ENCODE measurements at places on chromosomes 7 and 10.

DNA sequence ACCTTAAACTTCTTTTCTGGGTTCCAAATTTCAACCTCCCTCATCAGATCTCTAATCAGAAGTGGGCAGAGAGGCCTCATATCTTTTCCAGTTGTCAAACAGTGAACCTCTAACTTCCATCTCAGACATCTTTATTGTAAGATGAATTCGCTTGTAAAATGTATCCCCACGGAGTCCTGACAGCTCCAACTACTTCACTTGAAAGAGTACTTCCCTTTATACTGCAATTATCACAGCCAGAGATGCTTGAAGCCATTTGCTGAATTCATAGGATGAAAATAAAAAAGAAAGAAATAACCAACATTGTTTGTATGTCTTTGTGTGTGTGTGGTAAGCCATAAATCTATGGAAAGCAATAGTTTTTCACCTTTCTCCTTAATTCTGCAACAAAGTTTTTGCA is 175.2 kb downstream of the GRM3 start:
- DNase-seq, result no peak

DNA sequence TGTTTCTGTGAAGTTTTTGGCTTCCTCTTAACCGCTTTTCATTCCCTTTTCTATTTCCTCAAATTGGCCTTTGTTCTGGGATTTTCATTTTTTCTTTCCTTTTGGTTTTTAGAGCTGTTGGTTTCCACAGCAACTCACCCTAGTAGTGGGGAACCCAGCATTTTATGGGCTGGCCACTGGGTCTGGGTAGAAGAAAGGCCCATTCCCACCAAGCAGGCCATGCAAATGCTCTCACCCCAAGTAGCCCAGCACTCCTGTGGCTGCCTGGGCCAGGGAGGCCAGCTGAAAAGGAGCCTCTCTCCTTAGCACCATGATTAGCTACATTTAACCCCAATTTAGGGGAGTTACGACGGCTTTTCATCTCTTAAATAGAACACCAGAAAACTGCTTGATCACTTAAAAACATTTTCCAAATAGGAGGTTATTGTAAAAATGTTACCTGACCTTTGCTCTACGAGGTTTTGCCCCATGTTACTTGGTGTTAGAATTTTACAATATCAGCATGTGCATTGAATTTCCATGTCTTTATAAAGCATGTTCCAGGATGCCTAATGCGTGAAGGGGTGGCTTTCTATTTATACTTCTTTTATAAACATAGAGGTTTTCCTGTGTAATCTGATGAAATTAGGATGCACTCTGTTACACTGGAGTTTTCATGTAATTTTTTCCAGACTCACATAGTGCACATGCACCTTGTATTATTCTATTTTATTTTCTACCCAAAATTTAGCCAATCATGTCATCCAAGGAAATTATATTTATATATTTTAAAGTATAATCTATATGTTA is 75.4 kb downstream of the FAM171A1 start:
- DNase-seq, result no peak

- DNase-seq, result no peak
These were observed 2.4 kb upstream of the HOXA10 start for GRCh38 chr7:27176524-27176845.

DNA sequence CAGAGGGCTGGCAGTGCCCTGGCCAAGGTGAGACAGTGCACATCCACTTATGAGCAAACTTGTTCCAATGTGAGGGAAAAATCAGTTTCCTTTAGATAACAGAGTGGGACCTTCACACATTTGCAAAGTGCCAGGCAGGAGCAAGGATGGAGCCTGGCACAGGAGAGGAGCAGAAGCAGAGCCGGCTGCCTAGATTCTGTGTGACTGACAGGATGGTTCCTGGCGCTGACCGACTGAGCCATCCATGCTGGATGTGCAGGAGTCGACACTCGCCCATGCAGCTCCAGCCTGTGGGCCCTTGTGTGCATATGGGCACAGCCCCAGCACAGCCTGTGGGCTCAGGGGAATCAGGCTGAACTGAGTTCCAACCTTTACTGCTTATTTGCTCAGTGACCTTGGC is 346.5 kb downstream of the GRID1 start:
- DNase-seq, result no peak

DNA sequence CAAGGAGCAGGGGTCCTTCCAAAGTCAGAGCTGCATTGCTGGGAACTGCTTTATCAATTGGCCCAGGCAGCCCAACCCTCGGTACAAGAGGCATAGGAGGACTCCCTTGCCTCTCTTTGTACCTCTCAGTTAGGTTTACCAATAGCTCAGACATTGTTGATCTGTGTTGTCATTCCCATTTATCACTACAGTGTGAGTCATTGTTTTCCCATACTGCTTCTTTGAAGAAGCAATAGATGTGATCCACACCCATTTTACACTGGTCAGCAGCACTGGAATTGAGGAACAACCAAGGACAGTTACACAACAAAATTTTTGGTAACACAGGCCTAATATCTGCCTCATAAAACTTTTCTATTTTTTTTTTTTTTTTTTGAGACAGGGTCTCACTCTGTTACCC is 307.2 kb downstream of the SNX13 start:
- no peak for DNase-seq

DNA sequence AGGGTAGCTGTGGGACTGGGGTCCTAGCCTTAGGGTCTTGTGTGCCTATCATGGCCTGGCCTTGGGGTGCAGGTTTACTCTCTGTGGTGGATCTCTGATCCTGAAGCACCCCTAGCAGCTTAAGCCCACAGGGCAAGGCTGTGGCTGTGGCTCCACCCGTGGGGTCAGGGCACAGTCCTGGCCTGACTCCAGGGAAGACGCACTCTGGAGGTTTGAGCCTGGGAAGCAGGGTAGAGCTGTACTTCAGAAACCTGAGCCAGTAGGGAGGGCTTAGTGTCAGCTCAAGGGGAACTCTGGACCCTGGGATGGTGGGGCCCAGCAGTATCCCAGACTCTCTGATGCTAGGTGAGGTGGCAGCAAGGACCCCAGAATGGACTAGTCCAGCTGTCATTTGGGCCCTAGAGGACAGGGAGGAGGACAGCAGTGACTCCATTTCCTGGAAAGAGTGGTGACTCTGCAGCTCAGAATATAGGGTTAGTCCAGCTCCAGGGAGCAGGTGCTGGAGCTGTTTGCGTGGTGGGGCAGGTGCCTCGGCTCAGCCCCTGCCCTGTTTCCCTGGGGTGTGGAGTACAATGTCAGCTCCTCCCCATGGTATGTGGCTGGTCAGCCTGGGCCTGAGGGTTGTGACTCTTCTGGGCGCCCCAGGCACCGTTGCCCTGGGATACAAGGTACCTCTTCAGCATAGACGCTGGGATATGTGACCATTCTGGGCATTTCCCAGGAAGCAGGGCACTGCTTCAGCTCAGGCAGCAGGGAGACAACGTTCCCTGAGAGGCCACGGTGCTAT is 15.8 kb downstream of the GTPBP4 start:
- DNase-seq, result no peak

DNA sequence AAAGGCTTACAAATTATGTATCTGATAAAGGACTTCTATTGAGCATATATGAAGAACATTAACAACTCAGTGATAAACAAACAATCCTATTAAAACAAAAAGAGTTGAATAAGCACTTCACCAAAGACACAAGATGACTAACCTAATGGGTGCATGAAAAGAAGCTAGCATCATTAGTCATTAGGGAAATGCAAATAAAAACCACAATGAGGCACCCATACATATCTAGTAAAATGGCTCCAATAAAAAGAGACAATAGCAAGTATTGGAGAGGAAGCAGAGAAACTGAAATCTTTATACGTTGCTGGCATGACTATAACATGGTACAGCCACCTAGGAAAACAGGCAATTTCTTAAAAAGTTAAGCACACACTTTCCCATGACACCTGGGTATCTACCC is 77.6 kb upstream of the ZMIZ1 start:
- DNase-seq, result no peak

DNA sequence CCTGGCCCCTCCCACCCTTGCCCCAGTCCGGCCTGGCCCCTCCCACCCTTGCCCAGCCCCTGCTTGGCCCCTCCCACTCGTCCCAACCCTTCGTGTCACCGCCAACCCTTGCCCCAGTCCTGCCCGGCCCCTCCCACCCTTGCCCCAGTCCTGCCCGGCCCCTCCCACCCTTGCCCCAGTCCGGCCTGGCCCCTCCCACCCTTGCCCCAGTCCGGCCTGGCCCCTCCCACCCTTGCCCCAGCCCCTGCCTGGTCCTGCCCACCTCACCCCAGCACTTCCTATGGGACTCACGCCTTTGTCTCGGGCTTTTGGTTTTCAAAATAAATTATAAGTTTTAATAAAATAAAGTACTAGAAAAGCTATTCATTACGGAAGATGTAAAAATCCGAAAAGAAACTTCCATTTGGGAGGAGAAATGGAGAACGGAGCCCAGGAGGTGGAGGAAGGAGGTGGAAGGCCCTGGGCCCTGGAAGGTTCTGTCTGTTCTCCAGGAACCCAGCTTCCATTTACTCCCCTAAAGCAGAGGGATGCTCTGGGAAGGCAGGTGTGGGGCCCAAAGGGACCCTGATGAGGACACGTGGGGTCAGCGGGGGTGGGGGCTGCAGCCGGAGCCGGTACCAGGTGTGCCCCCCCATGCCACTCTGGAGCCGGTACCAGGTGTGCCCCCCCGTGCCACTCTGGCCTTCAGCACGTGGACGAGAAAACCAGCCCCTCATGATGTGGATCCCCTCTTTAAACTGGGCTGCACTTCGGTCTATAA is 52.2 kb downstream of the PWWP2B start:
- peak; percentile 26 for DNase-seq

DNA sequence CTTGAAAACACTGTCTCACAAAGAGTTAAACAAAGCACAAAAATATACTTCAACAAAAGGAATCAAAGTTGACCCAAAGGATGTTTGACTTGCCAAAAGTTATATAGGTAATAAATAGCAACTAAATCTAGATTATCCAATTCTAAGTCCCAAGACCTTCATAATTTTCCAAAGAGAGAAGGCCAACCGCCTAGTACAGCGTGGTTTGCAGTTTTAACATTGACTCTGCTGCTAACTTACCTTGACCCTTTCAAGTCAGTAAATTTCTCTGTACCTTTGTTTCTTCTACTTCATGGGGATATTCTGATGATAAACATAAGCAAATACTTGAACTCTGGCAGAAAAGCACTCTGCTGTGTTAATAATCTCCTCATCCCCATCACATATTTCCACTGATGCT is 1.9 kb upstream of the GPR22 start:
- DNase-seq, result no peak

DNA sequence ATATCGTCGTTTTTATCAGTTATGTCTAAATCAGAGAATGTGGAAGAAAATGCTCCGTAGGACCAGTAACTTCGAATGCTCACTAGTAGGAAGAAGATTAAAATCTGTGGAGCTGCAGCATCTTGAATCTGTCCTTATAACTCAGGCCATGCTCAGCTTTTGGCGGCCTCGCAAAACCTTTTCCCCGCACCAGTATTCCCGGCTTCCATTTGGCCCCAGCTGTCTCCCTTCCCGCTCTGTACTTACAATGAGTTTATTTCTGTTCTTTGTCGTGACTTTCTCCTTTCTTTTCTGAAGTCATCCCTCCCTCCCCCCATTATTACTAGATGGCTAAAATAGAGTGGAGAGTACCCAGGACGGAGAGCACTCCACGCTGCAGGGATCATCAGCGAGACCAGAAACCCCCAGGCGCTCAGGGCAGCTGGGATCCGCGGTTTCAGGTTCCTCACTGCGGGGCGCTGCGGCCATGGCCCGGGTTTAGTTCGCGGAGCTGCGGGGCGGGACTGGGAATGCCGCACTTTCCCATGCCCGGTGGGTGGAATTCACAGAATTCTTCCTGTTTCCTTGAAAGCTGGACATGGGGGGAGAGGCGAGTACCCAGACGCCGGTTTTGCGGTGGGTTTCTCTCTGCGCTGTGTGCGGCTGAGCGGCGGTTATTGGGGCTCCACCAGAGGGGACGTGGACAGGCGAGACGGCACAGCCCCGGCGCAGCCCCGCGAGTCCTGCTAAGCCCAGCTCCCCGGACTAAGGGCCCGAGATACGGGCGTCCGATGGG is 183.5 kb downstream of the POM121L12 start:
- DNase-seq, result no peak

DNA sequence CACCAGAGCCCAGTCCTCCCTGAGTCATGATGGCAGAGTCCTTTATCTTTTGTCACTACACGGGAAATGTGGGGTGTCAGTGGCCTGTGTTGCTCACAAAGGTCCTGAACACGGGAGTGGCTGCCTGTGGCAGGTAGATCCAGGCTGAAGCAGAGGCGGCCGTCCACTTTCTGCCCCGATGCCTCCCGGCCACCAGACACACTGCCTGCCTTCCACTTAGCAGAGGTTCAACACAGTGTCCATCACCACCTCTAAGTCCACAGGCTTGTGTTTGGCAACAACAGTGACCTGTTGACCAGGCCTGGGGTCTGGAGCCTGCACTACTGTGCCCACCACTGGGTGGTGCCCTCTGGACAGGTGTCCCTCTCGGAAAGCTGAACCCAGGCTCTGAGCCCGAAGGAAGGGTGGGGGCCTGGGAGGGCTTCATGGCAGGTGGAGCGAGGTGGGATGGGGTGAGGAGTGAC is 49.9 kb upstream of the CAMK2B start:
- no peak for DNase-seq

- no peak for DNase-seq
These were observed 43.1 kb upstream of the HSPB1 start for GRCh38 chr7:76259124-76260093.

DNA sequence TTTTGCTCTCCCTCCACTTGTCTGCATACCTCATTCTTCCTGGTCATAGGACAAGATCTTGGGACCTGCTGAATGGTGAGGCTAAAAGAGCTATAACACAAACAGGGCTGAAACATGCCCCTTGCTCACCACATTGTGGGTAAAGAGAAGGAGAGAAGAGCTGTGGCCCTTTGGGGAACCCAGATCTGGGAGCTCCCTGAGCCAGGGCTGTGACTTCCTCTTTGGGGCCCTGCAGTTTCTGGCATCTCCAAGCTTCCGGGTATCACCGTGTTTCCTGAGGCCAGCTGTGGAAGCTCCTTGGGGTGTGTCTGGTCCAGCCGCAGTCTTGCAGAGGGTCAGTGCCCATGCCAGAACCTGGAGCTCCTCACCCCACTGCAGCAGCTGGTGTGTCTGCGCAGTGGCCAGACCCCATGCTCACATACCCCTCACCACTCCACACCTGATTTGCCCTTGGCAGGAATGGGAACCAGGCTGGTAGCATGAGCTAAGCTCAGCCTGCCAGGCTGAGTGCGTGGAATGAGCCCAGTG is 34.0 kb downstream of the DKK1 start:
- no peak for DNase-seq

- DNase-seq, result no peak
These were observed 79.3 kb downstream of the CSTF2T start for GRCh38 chr10:51620131-51620530.

DNA sequence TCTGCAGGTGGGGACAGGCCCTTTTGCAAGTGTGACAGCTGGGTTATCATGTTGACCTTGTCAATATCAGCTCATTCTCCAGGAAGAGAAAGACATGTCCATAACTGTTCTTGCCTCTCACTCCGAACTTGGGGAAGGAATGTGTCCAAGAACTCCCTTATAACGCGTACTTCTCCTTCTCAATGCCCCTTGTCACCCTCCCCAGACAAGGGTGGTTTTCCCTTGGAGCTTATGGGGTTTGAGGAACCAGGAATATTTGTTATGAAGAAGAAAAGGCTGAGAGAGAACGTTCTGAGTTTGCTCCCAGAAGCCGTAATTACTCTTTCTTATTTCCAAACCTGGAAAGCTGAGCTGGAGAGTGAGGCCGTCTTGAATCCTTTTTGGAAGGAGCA is 77.4 kb downstream of the MKI67 start:
- DNase-seq, result no peak

Measured in CD4-positive, alpha-beta T cell treated with Interleukin-12 subunit alpha and Interleukin-12 subunit beta, for 1 hour (primary cell).